Endothelial cell (in vitro differentiated cells): ENCODE measurements at places on chromosomes 12 and 14. TPM values are rescaled to one million over a fixed set of nuclear protein-coding genes. Genes with fewer than 3 reads are reported as not detected.

- peaks cover 7% of the 10 kb centered on the region for H3K27me3 ChIP-seq
- H3K27ac ChIP-seq: no peak overlapping the region
- peak overlapping the region; percentile 1 for H3K4me3 ChIP-seq
Measured at GRCh38 chr12:8785499-8785898, 36.9 kb upstream of the A2ML1 start.

The C12orf50 gene
- total RNA-seq: not detected

DNA sequence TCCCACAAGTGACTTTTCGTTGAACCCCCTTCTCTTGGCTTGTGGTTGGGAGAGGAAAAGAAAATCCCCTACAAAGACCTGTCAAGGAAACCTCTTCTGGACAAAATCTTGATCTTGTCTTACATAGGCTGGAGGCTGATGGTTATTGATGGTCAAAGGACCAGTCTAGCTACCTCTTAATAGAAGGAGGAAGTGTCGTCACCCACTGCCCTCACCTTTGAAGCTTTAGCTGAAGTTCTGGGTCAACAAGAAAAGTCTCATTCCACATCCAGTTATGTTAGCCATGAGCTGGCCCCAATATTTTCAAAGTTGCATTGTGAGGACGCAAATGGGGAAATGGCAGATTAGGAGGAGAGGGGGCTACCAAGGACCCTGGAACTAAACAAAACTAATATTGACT lies 6.2 kb upstream of the KSR2 start:
- no peak overlapping the region for H3K4me3 ChIP-seq
- no peaks in the 10 kb centered on the region for H3K27me3 ChIP-seq
- no peaks in the 10 kb centered on the region for H3K4me1 ChIP-seq

DNA sequence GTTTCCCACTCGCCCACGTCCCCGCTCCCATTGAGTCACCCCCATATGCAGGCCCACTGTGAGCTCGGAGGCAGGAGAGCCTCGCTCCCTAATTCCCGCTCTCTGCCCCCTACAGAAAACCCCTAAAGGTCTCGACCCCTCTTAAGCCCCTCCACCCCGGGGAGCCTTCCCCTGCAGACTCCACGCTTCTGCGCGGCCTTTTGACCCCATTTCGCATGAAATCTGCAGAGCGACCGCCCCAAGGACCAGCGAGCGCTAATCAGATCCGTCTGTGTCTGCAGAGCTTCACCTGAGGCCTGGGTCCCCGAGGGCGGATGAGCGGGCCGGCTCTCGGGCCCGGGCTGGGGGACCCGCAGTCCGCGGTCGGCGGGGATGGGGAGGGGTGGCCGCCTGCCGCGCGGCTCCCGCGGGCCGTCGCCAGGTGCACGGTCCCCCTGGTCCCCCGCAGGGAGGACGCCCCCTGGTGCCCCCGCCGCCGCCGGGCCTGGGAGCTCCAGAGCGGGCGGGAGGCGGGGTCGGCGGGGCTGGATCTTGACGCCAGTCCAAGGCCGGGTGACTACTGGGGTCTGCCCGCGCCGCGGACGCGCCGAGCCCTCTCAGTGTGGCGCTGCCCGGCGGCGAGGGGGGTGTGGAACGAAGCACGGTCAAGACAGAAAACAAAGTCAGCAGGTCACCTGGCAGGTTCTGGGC lies 10.1 kb downstream of the BMP4 start:
- no peak overlapping the region for H3K27ac ChIP-seq
- DNase-seq: peak; percentile 65
- H3K27me3 ChIP-seq: peaks cover 8% of the 10 kb centered on the region
